DMS 273 treated with DMSO at 0.1 percent for 48 hours (cell line): ENCODE measurements at places on chromosomes 5 and 9.
A peak's percentile ranks its signal among the peaks of the same experiment; 100 is the strongest.

- DNase-seq, result no peak
These were observed 79.4 kb upstream of the DIRAS2 start for GRCh38 chr9:90722071-90722470.

- no peak for DNase-seq
These were observed 1279.1 kb upstream of the WWC1 start for GRCh38 chr5:167012123-167013034.

DNA sequence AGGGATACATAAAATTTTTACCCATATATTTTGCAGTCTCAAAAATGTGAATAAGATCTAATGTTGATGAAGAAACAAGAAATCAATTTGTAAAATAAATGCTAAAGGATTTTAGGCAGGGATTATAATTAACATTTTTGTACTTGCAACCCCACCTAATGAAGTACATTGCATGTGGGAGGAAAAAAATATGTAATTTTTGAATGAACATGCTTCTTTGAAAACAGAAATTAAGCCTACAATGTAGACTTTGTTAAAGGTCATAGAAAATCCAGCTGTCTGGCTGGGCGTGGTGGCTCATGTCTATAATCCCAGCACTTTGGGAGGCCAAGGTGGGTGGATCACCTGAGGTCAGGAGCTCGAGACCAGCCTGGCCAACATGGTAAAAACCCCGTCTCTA lies 15.6 kb downstream of the SLC27A6 start:
- DNase-seq, result no peak

GRCh38 chr5:154371687-154372086 lies 74.1 kb upstream of the SAP30L start:
- no peak for DNase-seq

GRCh38 chr9:102841376-102841775 lies 153.8 kb upstream of the CYLC2 start:
- no peak for DNase-seq

DNA sequence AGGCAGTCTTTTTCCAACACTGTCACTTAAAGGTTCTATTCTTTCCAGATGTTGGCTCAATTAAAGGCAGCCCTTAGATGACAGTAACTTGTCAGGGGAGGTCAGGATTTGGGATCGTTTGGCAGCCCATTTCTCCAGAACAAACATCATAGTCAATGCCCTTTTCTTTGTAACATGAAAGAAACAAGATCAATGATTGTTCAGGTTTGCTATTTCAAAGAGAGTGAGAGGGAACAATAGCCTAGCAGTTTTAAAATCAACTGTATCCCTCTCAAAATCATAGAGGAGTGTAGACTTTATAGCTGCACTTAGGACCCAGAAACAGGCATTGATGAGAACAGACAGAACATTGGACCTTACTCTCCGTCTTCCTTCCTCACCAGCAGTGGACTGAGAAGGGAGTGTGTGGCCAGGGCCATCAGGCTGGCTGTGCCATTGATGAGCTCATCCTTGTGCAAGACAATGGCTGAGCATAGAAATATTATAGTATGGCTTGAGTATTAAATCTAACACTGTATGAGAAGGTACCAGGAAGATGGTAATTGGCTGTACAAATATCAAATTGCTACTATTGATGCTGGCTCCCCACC lies 130.0 kb downstream of the PIP5K1B start:
- no peak for DNase-seq

DNA sequence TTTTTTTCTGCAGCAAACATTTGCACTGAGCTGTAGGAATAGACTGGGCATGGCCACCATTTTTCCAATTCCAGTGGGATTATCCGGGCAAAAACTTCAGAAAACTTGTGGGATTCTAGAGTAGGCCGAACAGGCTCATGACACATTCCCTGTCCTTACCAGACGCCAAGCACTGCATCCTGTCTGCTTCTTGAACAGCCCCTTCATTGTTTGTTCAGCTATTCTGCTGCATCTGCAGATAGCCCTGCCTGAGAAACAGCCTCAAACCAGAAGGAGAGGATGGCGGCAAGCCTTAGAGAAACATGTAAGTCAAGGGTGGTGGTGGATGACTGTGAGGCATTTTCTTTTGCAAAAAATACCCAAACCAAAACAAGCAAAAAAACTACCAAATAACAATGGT lies 111.8 kb upstream of the NTRK2 start:
- no peak for DNase-seq

- no peak for DNase-seq
These were observed 663.9 kb upstream of the RGMB start for GRCh38 chr5:98109561-98110006.

GRCh38 chr5:68456756-68457217 lies 241.2 kb downstream of the PIK3R1 start:
- no peak for DNase-seq

GRCh38 chr5:93246090-93246855 lies 334.7 kb downstream of the NR2F1-AS1 start:
- peak; percentile 12 for DNase-seq

GRCh38 chr5:112385969-112386368 lies 33.1 kb downstream of the EPB41L4A start:
- no peak for DNase-seq

DNA sequence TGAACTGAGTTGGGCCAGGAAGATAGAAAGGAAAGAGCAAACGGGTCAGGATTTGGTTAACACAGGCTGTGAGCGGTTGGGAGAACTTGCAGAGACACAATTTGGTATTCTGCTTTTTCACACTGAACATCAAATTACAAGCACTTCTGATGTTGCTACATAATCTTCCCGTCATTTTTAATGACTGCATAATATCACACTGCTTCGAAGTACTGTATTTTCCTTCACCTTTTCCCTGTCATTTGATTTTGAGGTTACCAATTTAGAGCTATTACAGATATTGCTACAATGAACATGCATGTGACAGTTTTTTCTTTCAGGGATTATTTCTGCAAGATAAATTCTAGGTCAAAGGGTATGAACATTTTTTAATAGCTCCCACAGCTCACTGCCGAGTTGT lies 71.4 kb upstream of the CPEB4 start:
- no peak for DNase-seq

DNA sequence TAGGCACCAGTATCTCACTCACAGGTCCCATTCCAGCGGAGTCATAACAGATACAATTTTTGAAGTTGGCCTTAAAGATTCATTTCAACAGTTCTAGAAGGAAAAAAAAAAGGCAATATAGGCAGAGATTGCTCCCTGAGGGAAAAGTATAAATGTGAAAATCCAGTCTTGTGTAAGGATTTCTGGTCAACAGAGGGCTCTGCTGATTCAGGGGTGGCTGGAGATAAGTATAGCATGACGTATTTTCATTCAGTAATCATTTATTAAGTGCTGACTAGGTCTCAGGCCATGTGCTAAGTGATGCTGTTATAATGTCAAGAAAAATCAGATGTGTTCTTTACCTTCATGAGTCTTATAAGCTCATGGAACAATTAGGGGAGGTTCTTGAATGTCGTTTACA lies 377.3 kb upstream of the MEF2C start:
- no peak for DNase-seq

GRCh38 chr5:57608542-57608941 lies 125.9 kb upstream of the ACTBL2 start:
- no peak for DNase-seq

DNA sequence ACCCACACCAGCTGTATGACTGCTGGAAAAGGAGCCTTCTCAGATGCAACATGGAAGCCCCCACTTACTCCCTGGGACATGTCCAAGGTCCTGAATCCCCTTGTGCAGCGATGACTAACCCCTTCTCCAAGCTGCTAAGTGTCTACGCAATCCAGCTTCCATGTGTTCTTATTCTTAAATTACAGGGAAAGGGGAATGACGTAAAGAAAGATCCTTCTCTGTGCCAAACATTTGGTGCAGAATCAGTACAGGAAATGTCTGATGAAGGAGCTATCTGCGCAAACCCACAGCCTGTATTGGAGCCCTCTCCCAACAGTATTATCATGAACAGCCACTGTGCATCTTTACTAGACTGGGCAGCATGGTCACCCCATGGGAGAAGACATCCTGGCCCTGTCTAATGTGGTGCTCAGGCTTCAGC lies 183.2 kb downstream of the FRMD3 start:
- no peak for DNase-seq

GRCh38 chr9:38062498-38063362 lies 6.3 kb downstream of the SHB start:
- no peak for DNase-seq

DNA sequence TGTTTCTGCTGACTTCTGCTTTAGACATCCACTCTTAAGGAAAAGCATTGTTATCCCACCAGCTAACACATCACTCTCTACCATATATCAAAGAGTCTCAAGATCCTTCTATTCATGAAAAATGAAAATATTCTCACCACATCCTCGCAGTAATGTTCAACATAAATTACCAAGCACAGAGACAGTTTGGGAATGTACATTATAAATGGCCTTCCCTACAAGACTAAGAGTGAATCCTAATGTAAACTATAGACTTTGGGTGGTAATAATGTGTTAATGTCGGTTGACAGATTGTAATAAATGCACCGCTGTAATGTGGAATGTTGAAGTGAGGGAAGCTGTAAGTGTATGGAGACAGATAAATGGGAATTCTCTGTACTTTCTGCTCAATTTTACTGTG lies 27.1 kb upstream of the KCNIP1 start:
- DNase-seq, result no peak

- DNase-seq, result no peak
These were observed 19.4 kb downstream of the RAB14 start for GRCh38 chr9:121182101-121182836.

- no peak for DNase-seq
These were observed 123.7 kb downstream of the EBF1 start for GRCh38 chr5:158976035-158976434.

DNA sequence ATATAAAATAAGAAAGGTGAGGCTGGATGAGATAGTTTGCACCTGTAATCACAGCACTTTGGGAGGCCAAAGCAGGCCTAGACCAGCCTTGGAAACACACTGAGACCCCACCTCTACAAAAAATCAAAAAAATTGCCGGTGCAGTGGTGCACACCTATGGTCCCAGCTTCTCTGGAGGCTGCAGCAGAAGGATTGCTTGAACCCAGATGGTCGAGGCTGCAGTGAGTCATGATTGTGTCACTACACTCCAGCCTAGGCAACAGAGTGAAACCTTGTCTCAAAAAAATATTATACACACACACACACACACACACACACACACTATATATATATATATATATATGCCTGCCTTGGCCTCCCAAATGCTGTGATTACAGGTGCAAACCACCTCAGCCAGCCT lies 1.3 kb downstream of the SLC35D2 start:
- no peak for DNase-seq

DNA sequence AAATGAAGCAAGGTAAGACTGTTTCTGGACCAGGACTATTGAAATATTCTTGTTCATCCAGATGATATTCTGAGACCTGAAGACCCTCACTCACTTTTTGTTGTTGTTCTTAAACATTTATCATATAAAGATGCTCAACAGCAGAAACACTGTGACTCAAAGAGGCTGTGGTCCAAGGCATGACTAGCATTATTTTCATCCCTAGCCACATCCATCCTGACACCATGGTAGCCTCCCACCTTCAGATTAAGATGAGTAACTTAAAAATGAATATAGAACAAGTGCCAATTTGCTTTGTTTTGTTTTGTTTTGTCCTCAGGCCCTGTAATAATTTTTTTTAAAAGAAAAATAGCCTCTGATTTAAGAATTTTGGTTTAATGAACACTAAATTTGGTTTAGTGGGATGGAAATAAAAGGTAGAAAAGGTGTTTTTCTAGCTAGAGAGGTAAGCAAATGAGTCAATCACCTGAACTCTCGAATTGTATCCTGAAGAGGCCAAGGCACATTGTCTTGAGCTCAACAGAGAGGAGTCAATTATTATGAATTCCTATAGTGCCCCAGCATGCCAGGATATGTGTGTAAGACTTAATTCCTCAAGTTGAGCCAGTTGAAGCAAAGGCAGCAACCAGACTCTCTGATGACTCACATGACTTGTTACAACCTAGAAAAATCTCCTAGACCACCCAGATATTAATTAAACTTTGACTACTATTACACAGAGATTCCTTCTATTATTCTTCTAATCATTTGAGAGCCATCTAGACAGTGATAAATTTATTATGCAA lies 380.1 kb upstream of the TUSC1 start:
- no peak for DNase-seq

- no peak for DNase-seq
These were observed 152.5 kb downstream of the APBA1 start for GRCh38 chr9:69519470-69520240.

- DNase-seq, result no peak
These were observed 163.7 kb downstream of the ELAVL2 start for GRCh38 chr9:23662320-23662719.

DNA sequence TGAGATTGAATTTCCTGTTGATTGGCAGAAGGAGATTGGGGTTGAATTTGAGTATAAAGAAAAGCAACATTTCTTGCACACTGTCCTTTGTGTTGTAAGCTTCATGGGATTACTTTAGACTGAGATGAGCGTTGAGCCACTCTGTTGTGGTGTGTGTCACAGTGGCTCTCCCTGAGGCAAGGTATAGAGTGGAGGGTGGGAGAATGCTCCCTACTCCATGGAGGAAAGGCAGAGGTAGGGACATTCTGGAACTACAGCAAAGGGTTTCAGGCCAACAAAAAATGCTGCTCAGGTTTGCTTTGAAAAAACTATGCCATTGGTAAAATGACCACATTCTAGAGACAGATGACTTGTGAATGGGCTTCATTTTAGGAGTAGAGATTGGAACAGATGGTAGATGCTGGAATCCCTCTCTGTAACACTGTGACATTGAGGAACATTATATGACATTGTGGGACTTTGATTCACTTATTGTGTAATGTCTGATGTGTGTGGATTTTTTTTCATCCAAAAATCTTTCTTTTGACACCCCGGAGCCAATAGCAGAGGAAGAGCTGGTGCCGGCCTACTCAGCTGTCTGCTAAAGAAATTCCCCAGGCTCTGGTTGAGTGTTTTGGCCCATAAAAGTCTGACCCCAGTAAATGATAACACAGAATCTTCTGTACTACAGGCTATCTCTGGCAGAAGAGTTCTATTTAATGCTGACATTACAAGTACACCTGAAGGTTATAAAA lies 6.2 kb upstream of the CEP120 start:
- DNase-seq, result no peak

DNA sequence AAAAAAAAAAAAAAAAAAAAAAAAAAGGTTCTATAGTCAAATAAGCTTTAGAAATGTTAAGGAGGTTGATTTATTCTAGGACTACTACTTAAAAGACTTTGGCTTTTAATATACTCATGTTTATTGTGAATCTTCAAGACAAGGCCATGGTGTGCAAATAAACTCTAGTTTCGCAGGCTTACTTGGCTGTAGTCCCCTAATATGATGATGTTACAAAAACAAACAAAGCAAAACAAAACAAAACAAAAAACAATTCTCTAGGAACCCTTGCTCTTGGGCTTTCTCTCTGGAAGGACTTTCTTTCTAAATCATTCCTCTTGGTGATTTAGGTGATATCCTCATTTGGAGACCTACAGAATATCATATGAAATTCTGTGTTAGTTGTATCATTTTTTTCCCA lies 172.0 kb downstream of the GDNF start:
- no peak for DNase-seq
